ENCODE measurements at places on chromosomes 5 and 9.

DNA sequence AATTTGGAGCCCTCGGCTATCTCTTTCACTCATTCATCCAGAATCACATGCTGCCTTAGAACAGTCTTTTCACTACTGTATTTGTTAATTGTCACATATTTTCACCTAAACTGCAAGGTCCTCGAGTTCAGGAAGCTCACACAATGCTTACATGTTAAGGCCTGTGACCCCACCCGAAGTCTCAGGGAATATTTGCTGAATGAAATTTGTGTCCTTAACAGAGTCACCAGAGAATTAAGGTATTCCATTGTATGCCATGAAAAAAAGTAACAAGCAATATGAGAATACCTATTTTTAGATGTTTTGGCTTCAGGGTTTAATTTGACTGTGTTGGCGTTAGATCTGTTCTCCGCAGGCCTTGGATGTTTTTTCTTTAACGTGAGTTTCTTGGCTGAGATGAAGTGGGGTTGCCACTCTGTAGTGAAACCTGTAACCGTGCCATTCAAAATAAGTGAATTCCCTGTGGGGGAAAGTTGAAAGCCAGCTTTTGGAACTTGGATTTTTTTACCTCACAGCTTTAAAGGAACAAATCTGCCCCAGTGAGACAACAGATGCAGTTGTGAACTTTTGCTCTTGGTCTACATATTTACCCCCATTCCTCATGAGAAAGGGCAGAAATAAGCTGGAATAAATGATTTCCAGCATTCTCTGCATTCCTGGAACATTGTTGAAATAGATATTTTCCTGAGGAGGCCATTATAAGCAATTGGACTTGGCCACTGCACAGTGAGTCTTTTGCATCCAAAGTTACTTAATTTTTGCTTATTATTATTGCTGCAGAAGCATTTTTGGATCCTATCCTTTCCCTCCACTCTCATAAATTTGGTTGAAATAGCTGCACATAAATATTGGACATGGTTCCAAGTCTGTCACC, 35.9 kb upstream of the FBP1 start:
- peak; percentile 66 for DNase-seq

DNA sequence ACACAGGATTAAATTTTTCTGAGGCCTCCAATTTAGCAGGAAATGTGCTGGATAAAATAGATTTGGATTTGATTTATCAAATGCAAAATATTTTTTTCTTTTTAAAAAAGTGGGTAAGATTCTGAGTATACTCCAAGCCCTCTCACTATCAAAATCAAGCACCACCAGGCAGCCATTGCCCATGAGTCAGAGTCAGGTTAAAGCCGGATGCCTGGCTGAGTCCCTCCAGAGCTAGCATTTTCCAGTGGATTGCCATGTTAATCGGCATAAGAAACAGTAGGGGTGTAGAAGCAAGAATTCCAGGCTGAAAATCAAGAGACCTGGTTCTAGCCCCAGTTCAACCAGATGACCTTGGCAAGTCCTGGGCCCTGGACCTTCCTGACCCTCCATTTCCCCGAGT, 85.3 kb downstream of the FAM114A2 start:
- DNase-seq, result no peak

GRCh38 chr9:88460587-88461332, 72.5 kb downstream of the SPIN1 start:
- DNase-seq, result no peak

DNA sequence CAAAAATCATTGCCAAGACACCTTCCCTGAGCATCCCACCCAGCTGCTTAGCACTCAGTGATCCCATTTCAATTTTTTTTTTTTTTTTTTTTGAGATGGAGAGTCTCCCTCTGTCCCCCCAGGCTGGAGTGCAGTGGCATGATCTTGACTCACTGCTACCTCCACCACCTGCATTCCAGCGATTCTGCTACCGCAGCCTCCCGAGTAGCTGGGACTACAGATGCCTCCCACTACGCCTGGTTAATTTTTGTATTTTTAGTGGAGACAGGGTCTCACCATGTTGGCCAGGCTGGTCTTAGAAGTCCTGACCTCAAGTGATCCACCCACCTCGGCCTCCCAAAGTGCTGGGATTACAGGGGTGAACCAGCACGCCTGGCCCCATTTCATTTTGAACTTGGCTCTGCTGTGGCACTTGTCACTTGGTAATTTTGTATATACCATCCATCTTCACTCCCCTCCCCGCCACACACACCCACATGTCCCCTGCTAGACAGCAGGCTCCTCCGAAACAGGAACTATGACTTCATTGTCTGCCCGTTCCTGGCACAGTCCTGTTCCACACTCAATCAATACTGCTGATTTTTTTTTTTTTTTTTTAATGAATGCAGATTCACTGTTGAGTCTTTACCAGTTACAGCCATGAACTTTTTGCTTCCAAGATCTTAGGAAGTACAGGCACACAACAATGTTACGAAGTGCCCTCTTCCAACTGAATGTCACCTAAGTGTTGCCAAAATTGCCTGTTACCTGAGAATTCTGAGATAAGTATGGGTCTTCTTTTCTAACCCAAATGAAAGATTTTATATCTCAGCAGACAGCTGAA, 17.3 kb upstream of the ZBTB34 start:
- DNase-seq, result no peak

DNA sequence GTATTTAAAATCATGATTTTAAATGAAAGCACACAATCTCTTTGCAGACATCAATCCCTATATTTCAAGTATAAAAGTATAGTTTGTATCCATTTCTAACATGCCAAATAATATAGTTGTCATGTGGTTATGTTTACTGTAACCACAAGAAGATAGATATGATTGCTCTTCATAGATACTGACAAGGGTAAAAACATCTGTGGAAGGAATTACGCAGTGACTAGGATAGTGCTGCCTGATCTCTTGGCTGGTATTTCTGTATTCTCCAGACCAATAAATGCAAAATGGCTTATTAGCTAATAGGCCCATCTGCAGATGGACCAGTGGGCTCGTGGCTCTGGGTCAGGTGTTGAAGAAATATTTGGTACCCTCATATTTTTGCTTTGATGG, 34.9 kb upstream of the FBN2 start:
- DNase-seq, result no peak

DNA sequence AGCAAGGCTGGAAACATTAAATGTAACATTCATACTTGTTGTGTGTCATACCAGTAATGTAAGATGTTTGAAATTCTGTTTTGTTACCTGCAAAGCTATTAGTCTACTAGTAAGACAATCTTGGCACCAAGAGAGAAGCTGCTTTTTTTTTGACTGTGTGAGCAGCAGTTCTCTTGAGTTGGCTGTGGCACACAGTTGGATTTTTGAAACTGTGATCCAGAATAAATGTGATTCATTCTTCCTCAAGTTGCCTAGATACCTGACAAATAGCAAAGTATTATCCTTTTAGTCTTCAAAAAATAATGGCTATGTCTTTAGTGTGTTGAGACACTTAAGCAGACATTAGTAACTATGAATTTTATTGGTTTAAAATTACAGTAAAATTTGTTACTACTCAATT, 57.2 kb upstream of the HAPLN1 start:
- DNase-seq, result no peak

DNA sequence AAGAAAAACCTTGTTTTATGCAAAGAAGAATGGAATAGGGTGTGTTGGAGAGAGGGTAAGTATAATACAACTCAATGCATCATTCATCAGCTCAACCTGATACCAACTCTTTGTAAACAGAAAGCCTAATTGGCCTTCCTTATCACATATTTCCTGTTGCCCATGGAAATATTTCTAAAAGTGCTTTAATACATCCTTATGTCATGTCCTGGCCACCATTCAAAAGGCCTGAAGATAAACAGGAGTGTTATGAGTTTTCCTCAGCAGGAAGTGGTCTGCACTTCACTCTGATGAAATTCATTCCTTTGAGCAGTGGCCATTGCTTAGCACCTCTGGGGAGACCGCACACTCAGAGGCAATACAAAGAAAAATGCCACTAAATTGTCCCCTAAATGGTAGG, 511.2 kb downstream of the SEMA5A start:
- DNase-seq, result peak; percentile 20

DNA sequence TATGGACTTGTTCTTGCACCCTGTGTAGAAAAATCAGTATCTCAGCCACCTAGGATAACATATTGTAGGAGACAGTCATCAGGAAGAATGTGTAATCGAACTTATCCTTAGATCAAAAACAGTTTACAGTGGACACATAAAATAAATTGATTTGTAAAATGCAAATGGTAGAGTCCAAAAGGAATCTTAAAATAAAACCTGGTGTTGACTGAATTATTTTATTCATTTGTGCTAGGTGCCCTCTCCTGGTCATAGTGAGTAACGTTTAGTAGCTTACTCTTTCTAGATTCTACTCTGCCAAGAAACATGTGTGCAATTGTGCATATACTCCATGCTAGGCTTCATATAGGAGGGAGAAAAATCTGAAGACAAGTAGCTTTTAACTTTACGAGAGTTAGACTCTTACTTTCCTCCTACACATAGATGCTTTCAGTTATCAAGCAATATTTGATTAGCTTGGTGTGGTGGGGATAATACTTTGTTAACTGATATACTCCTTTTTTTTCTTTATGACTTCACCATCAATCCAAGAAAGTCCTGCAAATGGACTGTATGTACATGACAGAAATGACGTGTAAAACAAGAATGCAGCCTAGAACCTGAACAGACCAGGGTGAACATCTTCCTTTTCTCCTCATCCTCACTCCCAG, 23.7 kb upstream of the LOX start:
- no peak for DNase-seq

DNA sequence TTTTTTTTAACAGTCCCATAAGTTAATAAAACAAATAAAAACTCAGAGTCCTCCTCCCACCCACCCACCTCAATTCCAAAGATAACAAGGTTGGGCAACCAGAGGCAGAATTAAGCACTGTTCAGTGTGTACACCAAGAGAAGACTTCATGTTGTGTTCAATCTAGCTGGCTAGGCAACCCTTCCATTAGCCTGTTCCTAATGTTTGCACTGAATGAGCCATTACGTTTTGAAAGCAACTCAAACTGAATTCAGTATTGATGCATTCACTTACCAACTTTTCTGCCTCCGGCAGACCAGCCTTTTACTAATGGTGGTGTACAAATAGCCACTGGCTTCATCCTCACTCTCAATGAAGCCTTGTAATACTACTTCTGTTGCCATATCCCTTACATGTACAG, 47.5 kb downstream of the PBX3 start:
- DNase-seq, result no peak

- no peak for DNase-seq
Measured at GRCh38 chr5:162068412-162068811, 839 bp downstream of the GABRG2 start.

GRCh38 chr5:6202968-6203365, 175.4 kb downstream of the MED10 start:
- DNase-seq, result no peak

DNA sequence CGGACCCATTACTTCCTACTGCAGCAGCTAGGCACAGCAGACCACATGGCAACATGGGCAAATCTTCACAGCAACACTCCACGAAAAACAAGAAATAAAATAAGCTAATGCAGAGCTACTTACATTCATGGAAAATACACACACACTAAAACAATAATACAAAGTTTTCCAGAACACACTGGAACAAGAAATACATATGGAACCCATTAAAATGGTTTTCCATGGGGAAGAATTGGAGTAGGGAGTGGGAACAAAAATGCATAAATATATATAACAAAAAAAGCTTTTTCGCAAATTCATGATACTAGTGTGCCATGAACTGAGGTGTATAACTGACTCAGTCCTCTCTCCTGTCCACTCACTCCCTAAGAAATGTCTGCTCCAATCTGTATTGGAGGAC, 8.3 kb downstream of the ADAMTS12 start:
- no peak for DNase-seq

GRCh38 chr5:107253246-107253645, 417.5 kb downstream of the EFNA5 start:
- no peak for DNase-seq

GRCh38 chr9:37144762-37145161, 24.4 kb downstream of the ZCCHC7 start:
- DNase-seq, result no peak

DNA sequence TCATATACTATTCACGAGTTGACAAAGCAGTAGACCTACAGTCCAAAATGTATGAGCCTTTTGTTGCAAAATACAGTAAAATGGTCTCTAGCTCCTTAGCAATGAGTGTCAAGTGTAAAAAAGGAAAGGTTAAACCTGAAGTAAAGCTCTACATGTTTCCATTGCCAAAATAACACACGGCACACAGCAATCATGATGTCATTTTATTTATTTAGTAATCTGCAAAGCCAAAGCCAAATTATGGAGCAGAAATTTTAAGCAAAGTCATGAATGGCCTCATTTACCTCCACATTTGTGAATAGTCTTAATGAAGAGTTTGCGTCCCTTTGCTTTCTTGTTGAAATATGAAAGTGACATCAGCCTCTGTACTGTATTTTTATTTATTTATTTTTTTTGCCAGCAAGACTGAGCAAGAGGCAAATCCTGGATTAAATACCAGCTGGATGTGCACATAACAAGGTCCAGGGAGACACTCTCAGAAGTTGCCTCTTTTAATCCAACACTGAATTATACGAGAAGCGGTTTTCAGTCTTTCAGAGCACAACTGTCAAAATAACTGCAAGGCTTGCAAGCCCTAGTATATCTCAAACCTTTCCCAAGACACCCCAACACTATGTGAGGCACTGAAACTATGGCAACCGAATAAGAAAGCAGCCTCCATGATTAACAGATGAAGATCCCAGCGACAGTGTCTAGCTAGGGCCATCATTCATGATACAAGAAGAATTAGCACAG, 9.7 kb downstream of the SEMA6A start:
- no peak for DNase-seq

GRCh38 chr5:169029661-169030274, 271.2 kb downstream of the SLIT3 start:
- DNase-seq, result no peak

- DNase-seq, result no peak
Measured at GRCh38 chr9:109113892-109114609, 5.7 kb downstream of the TMEM245 start.
